Stimulated activated CD8-positive, alpha-beta memory T cell treated with anti-CD3 and anti-CD28 coated beads, Interleukin-7, amount 100 ng/mL, for 1 hour (primary cell): ENCODE measurements at places on chromosomes 5 and 9.

DNA sequence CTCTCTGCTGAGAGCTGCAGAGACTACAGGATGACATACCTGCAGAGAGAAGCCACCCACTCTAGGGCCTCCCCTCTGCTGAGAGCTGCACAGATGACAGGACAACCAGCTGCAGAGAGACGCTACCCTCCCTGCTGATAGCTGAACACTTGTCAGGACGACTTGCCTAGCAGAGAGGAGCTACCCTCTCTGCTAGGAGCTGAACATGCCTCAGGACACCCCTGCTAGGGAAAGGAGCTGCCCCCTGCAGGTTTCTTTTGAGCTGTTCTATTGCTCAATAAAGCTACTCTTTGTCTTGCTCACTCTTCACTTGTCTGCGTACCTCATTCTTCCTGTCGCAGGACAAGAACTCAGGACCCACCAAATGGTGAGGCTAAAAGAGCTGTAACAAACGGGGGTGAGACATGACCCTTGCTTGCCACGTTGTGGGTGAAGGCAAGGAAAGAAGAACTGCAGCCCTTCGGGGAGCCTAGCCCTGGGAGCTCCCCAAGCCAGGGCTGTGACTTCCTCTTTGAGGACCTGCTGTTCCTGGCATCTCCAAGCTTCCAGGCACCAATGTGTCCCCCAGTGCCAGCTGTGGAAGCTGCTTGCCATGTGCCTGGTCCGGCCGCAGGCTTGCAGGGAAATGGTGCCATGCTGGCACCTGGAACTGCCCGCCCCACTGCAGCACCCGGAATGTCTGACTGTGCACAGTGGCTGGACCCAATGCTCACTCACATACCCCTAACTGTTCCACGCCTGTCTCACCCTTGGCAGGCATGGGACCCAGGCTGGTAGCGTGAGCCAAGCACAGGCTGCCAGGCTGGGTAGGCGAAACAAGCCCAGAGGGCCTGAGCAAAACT is 5.1 kb upstream of the TESK1 start:
- no peak for DNase-seq

GRCh38 chr5:18023986-18024385 is 389.7 kb downstream of the TAF11L14 start:
- no peak for DNase-seq

DNA sequence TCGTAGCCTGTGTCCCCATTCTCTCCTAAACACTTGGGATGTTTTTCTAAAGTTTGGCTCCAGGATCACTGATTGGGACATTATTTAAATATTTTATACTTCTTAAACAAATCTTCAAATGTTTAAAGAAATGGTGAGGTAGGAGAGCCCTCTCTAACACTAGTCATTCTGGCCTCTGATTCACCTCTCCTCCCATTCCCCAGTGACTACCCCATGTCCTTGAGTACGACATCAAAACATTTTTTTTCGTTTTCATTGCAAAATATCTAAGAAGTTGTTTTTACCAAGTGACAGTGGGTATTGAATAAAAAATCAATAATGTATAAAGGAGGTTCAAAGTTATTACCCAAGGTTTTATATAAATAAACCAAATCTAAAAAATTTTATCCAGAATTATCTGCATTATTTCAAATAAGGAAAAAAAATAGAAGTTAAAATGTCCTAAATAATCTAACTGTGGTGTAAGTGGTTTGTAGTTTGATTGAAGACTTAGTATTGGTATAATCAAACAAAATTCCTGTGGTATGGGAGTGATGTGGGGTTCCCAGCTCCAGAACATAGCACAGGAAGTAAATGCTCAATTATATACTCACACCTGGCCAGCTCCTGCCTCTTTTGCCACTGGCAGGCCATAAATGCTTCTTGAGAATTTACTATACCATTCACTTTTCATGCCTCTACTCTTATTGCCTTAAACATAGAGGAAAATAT is 51.1 kb downstream of the MAST4 start:
- no peak for DNase-seq

DNA sequence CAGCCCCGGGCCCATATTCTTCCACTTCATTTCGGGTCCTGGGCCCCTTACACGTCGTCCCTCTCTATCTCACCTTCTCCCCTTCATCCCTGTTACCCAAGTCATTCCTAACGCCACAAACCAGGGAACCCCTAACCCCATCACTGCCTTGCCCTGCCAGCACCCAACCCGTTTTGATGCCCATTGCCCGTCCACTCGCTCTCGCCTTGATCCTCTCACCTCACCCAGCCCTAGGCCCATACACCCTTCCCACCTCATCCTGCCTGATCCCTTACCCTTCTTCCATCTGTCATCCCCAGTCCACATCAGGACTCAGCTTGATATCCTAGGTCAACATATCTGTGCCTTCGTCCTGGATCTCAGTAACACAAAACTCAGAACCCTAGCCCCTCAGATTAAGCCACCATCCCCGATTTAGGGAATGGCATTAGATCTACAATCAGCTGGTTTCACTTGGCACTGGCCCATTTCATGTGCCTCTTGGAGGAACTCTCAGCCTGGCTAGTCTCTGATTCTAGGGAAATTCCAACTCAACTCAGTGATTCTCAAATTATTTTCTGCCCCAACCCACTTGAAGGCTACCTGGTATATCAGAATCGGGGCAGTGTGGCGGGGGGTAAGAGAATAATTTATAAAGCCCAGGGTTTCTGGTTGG is 489 bp downstream of the CHMP5 start:
- no peak for DNase-seq

GRCh38 chr9:35232867-35233544 is 71.2 kb downstream of the UNC13B start:
- DNase-seq: no peak
